ENCODE measurements at places on chromosomes 13 and 19.

GRCh38 chr19:30376272-30376671 lies 4.1 kb downstream of the ZNF536 start:
- no peak for DNase-seq

- DNase-seq = no peak
Measured at GRCh38 chr19:47511681-47512080, 3.2 kb downstream of the NAPA start.

DNA sequence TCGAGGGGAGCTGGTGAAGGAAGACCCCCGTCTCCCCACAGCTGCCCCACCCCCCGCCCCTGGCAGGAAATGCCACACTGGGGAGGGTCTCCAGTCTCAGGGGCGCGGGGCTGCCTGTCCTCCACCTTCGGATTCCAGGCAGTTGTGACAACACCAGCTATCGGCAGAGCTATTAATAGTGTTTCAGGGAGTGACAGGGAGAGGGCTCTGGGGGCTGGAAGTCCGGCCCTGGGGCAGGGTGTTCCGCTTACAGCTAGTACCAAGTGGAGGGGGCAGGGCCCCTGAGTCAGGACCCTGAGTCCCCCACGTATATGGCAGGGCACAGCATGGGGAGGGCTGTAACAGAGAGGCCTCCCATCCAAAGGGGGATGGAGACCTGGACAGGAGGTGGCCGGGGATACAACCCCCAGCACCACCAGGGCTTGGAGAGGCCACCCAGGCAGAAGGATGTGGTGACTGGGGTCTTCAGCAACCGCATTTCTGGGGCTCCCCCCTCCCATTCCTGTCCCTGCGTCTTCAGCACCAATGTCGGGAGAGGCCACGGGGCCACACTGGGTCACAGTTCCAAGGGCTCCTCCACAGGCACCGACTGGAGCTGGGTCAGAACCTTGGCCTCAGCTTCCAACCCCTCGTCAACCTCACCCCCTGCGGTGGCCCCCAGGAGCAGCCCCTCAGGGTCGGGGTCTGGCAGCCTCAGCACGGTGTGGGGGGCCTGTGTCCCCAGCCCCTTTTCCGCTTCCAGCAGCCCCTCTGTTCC lies 3.9 kb downstream of the SIX5 start:
- DNase-seq = no peak

DNA sequence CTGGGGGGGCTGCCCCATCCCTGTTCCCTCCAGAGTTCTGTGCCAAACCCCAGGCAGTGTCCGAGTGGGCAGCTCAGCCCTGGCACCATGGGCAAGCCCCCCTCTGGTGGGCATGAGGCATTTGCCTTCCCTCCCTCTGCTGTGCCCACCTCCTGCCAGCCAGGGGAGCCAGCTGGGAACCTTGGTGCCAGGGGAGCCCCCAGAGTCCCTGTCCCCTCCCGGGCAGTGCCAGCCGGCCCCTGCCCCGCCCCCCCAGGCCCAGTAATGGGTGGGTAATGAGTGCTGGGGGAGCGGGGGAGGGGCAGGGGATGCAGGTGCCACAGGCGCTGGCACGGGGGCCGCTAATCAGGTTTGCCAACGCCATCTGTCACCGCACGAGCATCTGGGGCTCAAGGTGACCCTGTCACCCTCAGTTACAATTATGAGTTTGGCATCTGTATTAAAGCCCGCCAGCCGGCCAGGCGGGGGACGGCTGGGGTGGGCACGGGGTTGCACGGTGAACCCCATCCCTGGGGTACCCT lies 5.9 kb downstream of the DAND5 start:
- DNase-seq = no peak

DNA sequence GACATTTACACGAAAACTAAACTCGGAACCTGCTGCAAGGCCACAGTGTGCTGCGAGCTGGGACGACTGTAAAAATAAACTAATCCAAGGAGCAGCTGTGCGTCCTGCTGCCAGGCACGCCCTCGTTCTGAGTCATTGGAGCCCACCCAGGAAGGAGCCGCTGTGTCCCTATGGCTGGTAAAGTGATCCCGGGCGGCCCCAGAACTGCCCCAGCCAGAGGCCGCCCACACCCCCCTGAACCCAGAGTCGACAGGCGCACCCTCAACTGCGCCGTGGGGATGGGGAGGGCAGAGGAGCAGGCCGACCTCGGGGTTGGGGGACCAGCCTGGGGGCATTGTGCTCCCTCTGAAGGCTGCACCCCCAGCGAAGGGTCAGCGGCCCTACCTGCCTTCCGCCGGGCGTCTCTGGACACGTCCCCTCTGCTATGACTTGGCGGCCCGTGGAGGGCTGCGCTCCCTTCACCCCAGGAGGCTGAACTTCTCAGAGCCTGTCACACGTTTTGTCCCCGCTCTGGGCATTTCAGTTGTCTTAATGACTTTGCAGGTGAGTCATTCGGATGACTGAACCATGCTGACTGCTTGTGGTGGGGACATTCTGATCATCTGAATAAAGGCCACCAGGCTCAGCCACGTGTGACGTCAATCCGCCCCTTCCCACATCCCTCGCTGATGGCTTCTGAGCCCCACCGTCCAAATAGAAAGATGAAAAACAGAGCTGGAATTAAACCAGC lies 42.7 kb downstream of the ADPRHL1 start:
- DNase-seq = no peak

DNA sequence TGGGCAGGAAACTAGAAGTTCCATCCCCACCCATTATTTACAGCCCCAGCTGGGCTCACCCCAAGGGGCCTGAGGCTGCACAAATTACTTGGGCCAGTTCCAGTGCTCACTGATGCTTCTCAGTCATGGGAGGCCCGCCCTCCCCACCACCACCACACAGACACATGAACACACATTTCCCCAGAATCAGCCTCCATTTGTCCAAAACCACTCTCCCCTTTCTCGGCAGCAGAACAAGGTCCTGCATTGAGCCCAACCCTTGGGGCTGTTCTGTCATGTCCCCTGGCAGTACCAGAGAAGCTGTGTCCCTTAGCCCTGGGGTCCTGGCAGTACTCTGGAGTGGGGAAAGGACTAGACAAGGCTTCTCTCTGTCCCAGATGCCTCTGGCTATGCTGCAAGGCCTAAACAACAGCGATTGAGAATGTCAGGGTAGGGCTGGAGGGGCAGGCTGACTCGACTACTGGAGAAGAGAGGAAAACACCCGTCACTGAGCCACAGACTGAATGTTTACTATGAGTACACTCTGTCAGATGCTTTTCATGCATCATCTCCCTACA lies 21.8 kb downstream of the SAMD4B start:
- DNase-seq = no peak

- DNase-seq = no peak
Measured at GRCh38 chr13:41622432-41623429, 165.4 kb downstream of the RGCC start.

- DNase-seq = no peak
Measured at GRCh38 chr19:4087787-4088679, 21.3 kb upstream of the ZBTB7A start.

GRCh38 chr13:88526186-88526852 lies 855.1 kb downstream of the SLITRK5 start:
- no peak for DNase-seq

- no peak for DNase-seq
Measured at GRCh38 chr13:42086582-42086981, 38.1 kb downstream of the DGKH start.

DNA sequence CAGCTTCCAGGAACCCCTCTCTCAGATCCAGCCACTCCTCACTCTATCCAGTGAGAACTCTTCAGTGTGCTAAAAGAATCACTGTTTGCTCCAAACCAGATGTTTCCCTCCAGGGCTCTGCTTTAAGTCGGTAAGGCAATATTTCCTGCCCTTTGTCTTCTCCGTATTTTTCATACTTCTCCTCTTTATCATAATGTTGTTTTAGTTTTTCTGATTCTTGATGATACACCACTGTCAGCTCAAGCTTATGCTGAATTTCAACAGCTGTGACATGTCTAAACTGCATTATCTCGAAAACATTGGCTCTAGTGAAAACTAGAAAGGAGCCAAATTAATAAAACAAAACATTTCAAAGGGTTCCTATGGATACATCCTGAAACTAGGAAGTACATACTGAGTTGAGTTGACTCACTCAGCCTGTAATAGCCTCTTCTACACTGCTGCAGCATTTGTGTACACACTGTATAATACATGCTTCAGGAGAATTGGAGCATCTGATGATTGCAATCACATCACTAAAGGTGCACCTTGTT lies 39.8 kb downstream of the GPR180 start:
- DNase-seq = no peak

DNA sequence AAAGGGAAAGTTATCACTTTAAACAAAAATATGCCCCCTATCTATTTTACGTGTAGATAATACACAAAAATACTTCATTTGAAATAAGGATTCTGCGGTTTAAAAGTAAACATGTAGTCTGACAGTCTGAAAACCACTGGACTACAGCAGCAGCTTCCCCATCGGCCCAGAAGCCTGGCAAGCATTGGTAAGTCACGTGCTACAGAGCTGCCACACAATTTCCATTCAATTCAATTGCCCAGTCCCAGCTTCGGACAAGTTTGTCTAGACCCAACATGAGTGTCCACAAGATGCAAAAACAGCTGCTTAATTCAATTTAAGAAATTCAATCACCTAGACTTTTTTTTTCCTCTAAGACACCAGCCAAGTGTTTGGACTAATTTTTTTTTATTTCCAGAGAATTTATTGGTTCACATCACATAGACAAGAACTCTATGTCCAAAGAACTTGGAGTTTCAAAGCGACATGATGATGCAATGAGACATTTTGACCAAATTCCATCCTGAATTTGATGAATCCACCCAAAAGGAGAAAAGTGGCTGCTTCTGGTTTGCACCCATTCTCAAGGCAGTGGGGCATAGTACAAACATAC lies 458.9 kb downstream of the COG6 start:
- DNase-seq = no peak

- no peak for DNase-seq
Measured at GRCh38 chr13:41533266-41534052, 76.1 kb downstream of the RGCC start.

- no peak for DNase-seq
Measured at GRCh38 chr13:72004246-72004645, 137.2 kb upstream of the DACH1 start.

DNA sequence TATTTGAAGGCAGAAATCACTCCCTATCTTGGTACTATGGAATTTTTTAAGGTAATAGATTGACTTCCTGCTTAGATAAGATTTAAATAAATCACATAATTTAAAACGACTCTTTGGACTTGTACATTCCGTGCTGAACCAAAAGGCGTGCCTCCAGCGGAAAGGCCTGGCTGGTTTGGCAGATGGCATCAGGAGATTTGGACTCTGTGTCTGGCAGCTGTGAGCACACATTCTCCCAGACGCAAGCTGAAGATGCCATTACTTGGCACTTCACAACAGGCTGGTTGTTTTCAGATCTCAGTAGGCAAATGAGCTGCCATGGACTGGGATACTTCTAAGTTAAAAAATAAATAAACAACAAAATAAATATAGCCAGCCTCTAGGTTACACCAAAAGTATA lies 104.5 kb upstream of the SLC15A1 start:
- no peak for DNase-seq

GRCh38 chr13:47135800-47136503 lies 239.1 kb upstream of the HTR2A start:
- DNase-seq = no peak

- DNase-seq = no peak
Measured at GRCh38 chr19:43634506-43634871, 5.2 kb downstream of the CADM4 start.

GRCh38 chr19:55080121-55080967 lies 4.7 kb downstream of the EPS8L1 start:
- no peak for DNase-seq

- no peak for DNase-seq
Measured at GRCh38 chr19:42511340-42511739, 16.9 kb downstream of the CEACAM1 start.

GRCh38 chr13:80168089-80168850 lies 172.7 kb downstream of the SPRY2 start:
- no peak for DNase-seq

DNA sequence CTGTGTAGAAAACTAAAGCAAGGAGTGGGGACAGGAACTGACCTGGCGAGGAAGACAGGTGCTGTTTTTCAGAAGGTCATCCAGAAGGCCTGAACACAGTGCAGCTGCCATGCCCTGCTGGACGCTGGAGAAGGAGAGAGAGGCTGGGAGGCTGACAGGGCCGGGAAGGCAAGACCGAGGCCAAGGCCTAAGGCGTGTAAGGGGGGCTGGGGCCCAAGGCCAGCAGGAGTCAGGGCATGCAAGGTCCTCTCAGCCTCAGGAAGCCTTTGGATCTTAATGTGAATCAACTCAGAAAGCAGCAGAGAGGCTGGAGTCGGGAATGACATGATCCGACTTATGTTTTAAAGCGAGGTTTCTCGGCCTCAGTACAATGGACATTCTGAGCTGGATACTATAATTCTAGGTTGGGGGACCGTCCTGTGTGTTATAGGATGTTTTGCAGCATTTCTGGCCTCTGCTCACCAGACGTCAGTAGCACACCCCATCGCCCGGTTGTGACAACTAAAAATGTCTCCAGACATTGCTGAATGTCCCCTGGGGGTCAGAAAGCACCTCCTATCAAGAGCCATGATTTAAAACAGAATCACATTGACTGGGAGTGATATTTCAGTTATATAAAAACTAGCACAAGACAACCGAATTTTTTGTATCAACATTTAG lies 530.4 kb downstream of the MYO16 start:
- DNase-seq = no peak

GRCh38 chr13:42821437-42821836 lies 40.1 kb downstream of the FAM216B start:
- DNase-seq = peak; percentile 67

GRCh38 chr19:45947926-45948325 lies 25.7 kb downstream of the NOVA2 start:
- peak; percentile 41 for DNase-seq

- no peak for DNase-seq
Measured at GRCh38 chr13:110381029-110381360, 73.9 kb downstream of the COL4A2 start.

DNA sequence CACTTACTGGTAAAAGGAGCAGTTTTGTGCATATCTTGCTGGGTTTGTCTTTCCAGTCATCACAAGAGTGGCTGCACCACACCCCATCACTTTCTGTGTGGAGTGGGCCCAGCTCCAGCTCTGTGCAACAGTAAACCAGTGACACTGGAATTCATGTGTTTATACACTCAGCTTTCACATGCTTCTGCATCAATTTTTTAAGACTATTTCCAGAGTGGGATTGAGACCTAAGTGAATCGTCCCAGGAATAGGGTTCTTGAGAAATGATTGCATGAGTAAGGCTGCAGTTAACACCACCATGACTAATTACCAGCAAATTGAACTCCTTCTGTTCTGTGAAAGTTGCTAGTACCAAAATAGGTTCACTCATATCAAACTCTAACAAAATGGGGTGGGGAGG lies 5.3 kb upstream of the CFAP97D2 start:
- no peak for DNase-seq

- no peak for DNase-seq
Measured at GRCh38 chr19:7811989-7812388, 18.0 kb upstream of the EVI5L start.

GRCh38 chr19:5134691-5135090 lies 165.8 kb downstream of the KDM4B start:
- DNase-seq = no peak

GRCh38 chr13:27783111-27783510 lies 9.2 kb upstream of the GSX1 start:
- DNase-seq = no peak
